ENCODE measurements at places on chromosomes 12 and 14.

GRCh38 chr12:14417715-14418114 is 52.2 kb downstream of the ATF7IP start:
- peak; percentile 45 for DNase-seq

- no peak for DNase-seq
Observed at GRCh38 chr12:59646636-59647035, 50.8 kb downstream of the SLC16A7 start.

GRCh38 chr14:98580131-98580678 is 691.8 kb downstream of the BCL11B start:
- DNase-seq = no peak

DNA sequence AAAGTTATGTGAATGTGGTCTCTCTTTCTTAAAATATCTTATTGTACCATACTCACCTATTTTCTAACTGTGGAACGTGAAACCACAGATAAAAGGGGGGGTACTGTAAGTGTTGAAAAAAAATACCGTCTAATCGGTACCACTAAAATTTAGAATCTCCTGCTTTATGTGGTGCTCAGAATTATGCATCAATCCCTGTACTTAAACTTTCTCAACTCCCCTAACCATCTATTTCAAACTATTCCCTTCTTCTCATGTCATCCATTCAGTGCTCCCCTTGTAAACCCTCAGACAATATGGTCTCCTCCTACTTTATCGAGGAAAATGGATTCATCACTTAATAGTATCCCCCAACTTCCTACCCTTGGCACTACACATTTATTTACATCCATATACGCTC is 23.7 kb downstream of the DEPDC4 start:
- no peak for DNase-seq

DNA sequence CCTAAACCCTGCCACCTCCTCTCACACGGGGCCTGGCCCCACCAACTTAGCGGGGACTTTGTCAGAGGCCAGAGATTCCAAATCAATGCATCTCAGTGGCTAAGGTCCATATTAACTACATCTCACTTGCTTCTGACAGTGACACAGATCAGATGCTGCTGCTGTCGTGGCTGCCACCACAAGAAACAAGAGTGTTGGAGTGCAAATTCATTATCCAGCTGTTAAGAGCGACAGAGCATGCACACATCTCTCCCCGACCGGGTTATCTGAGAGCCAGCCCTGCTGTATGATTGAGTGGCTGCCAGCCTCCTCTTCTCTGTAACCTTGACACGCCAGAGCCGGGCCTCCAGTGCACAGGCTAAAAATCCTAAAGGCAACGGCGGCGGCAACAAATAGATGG is 40.2 kb downstream of the SPRING1 start:
- no peak for DNase-seq
